Stimulated activated CD4-positive, alpha-beta T cell treated with anti-CD3 and anti-CD28 coated beads, TNF-alpha, amount 100 ng/mL, for 4 hours (primary cell): ENCODE measurements at places on chromosomes 2 and 18.

DNA sequence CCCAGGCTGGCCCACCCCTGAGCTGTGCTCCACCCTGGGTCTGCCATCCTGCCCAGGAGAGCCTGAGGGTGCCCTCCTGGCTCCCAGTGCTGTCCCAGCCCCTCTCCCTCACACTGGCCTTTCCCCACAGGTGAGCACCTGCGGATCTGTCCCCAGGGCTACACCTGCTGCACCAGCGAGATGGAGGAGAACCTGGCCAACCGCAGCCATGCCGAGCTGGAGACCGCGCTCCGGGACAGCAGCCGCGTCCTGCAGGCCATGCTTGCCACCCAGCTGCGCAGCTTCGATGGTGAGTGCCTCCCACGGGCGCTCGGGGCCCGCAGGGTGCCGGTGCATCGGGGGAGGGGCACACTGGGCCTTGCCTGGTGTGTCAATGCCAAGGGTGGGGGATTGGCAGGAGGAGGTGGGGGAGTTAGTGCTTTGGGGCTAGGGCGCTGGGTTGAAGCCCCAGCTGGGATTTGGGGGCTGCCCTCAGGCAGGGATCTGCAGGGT, 23.5 kb downstream of the GPC1 start:
- DNase-seq, result no peak

DNA sequence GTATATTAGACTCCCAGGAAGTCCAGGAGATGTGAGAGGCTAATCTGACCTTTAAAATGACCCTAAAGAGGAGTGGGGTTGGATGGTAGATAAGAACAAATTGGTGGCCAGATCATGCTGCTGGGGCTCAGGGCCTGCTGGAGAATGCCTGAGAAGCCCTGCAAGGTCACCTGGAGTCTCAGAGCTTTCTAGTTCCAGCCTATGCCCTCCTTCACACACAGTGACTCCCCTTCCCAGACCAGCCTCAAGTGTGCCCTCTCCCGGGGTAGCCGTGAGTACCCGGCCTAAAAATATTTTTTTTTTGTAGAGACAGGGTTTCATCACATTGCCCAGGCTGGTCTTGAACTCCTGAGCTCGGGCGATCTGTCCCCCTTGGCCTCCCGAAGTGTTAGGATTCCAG, 44.2 kb upstream of the FZD5 start:
- no peak for DNase-seq

DNA sequence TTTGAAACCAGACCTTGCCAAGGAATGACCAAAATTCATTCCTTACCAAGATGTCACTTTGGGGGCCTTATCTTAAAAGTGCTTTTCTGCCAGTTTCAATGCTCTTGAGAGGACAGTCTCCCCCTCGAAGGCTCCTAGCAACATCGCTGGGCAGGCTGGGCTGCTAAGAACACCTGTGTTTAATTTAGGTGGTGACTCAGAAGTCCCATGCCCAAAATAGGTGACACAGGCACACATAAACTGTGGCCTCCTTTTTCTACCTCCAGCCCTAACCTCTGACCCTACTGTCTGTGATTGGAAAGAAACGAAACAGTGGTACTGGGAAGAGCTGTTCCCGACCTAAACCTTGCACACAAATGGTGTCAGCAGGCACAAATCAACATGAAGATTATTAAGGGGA, 28.7 kb upstream of the ROCK2 start:
- no peak for DNase-seq

GRCh38 chr2:45707661-45708060, 56.2 kb downstream of the PRKCE start:
- no peak for DNase-seq

DNA sequence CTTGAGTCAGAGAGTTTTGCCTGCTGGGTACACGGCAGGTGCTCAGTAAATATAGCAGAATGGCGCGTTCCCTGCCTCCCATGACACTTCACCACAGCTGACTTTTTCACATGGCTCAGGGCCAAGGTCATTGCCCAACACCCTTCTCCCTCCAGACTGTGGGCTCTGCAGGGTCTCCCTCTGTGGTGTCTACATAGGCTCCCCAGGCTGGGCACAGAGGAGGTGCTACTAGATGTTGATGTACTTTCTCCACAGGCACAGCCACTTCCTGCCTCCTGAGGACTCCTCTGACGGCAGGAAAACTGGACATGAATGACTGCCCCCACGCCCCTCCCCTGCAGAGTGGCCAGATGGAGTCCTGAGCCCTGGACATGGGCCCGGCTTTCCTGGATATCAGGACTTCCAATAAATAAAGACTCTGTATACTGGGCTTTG, 4.2 kb downstream of the CHCHD5 start:
- no peak for DNase-seq

GRCh38 chr2:23083966-23084365, 301.0 kb upstream of the KLHL29 start:
- no peak for DNase-seq

GRCh38 chr2:43524177-43524965, 71.5 kb downstream of the THADA start:
- DNase-seq, result no peak

GRCh38 chr2:50116096-50117010, 915.6 kb downstream of the NRXN1 start:
- DNase-seq, result no peak

DNA sequence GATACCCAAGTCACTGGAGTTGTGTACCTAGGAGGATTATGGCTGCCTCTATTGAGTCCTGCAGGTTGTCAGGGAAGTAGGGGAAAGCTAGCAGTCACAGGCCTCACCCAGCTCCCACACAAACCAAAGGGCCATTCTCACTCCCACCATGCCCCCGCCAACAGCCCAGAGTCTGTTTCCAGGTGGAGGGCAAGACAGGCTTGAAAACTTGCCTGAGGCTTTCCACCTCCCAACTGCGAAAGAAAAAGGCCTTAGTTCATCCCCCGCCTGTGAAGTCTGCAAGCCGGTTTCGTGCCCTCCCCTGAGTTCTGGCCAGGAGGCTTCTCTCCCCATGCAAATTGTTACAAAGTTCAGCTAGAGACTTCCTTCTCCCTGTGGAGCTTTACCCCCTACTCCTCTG, 270.3 kb downstream of the TXNL1 start:
- no peak for DNase-seq

DNA sequence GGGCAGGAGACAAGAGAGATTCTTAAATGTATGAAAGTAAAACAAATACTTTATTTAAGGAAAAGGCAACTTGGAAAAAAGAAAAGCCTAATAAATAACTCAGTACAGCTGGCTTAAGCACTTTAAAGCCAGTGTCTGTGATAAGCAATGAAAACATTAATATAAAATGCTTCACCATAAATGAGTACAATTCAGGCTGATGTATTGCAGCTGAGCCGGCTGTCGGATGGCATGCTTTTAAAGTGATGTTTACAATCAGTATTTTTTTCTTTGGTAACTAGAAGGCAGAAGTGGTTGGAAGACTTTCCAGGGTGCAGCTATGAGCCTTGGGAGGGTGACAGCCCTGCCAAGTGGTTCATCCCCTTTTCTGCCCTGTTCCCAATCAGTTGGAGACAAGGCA, 58.7 kb upstream of the CELF4 start:
- no peak for DNase-seq

GRCh38 chr2:238654479-238655197, 193.2 kb upstream of the TWIST2 start:
- no peak for DNase-seq

DNA sequence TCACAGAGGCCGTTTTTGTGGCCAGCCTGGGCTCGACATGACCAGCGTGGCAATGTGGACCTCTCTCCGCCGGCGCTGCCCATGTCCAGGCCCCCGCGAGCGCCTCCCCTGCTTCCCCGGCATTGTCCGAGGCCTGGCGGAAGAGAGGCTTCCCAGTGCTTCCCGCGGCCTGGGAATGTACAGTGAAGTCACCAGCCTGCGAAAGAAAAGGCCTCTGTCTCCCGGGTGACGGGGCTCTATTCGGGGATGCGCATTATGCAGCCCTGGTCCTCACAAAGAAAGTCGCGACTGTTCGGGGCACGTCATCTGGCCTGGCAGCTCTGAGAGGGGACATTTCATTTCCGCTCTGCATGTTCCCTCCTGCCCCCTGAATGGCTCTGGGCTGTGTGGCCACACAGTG, 109.2 kb upstream of the AGAP1 start:
- DNase-seq, result no peak

DNA sequence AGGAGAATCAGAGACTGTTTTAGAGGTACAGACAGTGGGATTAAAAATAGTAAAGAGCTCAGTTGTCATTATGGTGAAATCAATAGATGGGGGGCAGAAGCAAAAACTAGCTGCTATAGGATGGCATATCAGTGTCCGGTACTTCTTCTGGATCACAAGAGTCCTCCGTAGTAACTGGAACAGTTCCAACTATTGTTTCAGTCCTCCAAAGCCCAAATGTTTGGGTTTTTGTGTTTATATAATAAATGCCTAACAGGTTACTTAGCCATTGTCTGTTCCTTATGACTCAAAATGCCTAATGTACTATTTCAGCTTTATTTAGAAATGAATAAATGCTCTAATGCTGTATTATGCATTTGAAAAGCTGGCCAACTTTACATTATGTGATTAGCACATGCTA, 401.2 kb downstream of the PTH2R start:
- no peak for DNase-seq

DNA sequence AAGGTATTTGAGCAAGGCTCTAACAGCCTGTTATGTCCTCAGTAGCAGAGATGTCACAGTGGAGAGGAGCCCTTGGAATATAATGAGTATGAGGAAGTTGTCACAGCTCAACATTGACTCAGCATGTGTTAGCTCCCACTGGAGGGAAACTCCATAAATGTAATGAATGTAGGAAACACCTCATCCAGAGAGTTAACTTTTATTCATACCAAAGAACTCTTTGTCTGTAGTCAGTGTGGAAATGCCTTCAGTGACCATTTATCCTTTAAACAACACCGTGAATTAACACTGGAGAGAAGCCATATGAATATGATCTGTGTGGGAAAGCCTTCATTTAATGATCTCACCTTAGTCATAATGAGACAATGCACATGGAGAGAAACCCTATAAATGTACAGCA, 59.7 kb downstream of the CYP1B1 start:
- DNase-seq, result no peak

DNA sequence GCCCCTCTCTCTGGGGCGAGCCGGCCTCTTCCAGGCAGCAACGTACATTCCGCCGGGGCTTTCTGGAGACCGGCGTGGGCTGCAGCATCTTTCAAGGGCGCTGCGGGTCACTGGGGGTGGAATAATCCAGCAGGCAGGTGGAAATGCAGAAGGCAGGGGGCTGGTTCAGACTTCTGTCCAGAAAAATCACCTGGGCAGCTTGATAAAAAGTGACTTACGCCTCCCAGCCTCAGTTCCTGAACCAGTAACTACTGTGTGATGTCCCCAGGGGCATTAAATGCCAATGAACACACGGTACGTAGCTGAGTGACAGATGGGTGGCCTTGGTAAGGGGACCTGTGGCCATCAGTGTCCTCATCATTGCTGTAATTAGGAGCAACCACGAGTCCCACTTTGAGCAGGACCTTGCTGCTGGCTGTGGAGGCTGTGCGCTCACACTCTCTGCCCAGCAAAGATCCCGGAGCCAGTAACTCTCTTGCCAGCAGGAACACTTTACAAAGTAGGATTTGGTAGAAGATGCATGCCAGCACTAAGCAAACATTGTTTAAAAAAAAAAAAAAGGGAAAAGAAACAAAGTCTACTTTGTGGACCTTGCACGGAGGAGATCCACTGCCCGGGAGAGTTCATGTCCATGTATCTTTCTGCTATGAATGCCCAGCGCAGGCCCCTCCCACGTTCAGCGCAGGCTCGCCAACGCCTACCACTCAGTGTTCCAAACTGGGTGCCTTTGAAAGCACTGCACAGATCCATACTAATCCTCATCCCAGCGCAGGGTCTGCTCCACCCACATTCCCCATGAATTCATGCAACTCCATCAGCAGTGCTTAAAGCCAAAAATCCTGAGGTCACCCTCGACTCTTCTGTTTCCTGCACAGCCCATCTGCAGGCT, 177.3 kb downstream of the HDAC4 start:
- no peak for DNase-seq

GRCh38 chr2:7132753-7133152, 215.5 kb downstream of the RNF144A start:
- no peak for DNase-seq

GRCh38 chr2:191122638-191123294, 28.0 kb downstream of the STAT4 start:
- DNase-seq, result no peak

GRCh38 chr2:219521066-219521880, 7.0 kb downstream of the ASIC4 start:
- DNase-seq, result no peak

DNA sequence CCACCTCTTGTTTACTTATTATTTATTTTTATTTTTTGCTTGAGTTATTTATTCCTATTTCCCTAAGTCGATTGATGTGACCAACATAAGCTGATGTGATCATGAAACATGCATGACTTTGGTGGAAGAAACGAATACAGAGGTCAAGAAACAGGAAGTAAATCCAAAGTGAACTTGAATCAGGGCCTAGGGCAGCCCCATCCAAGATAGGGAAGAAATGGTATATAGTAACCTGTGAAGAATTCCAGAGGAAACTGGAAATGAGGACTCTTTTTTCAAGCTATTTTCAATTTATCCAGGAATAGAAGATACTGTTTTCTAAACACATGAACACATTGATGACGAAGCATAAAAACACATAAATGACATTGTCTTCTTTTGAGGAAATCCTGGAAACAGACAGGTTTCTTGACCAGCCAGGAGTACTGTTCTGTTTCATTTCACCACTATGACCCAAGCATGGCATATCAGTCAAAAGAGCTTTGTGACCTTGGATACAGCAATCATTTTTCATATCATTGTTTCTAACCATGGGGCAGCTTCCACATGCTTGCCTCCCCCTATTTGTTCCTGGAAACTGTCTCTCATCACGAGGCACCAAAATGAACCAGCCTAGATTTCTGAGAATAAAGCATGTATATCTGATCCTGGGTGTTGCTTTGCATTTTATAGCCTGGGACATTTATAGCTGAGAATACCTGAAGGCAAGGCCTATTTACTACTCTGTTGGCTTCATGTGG, 9.1 kb upstream of the LCLAT1 start:
- DNase-seq, result no peak

- DNase-seq, result no peak
Observed at GRCh38 chr2:216664593-216665034, 30.7 kb downstream of the IGFBP5 start.

- no peak for DNase-seq
Observed at GRCh38 chr2:40101131-40101575, 322.1 kb upstream of the THUMPD2 start.
